ENCODE measurements at places on chromosomes 5 and 9.

GRCh38 chr5:158669275-158669674 is 430.4 kb downstream of the EBF1 start:
- DNase-seq: no peak

DNA sequence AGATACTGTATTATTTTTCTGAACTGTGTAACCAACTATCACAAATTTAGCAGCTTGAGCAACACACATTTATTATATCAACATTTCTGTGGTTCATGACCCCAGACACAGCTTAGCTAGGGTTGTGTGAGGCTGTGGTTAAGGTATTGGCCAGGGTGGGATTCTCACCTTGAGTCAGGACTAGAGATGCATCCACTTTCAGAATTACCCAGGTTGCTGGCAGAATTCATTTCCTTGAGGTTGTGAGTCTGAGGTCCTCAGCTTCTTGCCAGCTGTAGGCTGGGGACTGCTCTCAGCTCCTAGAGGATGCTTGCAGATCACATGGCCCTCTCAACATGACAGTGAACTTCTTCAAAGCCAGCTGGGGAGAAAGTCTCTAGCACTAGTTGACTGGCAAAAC is 122.5 kb upstream of the RASGRF2 start:
- no peak for DNase-seq

GRCh38 chr9:134662143-134662876 is 20.7 kb downstream of the COL5A1 start:
- DNase-seq: no peak

DNA sequence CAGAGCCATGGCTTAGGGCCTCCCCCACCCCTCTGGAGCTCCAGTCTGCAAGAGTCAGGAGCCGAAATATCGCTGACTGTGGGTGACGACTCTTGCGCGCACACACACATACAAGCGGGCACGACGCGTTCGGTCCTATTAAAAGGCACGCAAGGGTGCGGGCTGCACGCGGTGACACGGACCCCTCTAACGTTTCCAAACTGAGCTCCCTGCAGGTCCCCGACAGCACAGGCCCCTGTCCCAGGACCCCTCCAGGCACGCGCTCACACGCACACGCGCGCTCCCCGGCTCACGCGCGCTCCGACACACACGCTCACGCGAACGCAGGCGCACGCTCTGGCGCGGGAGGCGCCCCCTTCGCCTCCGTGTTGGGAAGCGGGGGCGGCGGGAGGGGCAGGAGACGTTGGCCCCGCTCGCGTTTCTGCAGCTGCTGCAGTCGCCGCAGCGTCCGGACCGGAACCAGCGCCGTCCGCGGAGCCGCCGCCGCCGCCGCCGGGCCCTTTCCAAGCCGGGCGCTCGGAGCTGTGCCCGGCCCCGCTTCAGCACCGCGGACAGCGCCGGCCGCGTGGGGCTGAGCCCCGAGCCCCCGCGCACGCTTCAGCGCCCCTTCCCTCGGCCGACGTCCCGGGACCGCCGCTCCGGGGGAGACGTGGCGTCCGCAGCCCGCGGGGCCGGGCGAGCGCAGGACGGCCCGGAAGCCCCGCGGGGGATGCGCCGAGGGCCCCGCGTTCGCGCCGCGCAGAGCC is at the start of gene GRIN1:
Gene GRIN1 (plus strand): TSS at position 433 of the 746 bp plus-strand sequence. CDS start 333 bp downstream, outside the sequence.
- DNase-seq: peak; percentile 47

DNA sequence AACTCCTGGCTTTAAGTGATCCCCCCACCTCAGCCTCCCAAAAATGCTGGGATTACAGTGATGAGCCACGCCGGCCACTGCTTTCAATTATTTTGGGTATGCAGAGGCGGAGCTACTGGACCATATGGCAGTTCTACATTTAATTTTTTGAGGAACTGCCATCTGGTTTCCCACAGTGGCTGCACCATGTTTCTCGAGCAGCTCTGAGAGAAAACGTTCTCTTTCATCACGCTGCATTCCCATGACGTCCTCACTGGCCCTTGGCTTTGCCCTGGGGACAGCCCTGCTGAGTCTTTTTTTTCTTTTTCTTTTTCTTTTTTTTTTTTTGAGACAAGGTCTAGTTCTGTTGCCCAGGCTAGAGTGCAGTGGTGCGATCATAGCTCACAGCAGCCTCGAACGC is 35.5 kb upstream of the GRHPR start:
- DNase-seq: no peak

GRCh38 chr9:93709600-93710369 is 133.4 kb downstream of the PHF2 start:
- no peak for DNase-seq

DNA sequence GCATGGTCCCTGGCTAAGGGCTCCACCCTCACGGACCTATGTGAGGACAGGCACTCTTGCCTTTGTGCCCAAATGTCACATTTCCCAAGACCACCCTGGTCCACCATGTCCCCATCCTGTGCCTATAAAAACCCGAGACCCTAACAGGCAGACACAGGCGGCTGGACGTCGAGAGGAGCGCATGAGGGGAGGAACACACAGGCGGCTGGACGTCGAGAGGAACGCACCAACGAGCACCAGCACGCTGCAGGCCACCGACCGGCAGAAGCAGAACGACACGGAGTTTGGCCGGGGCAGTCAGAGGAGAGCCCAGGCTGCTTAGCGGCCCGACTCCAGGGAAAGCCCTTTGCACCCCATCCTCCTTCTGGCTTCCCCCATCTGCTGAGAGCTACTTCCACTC is 119.9 kb downstream of the ADAMTS2 start:
- no peak for DNase-seq

- no peak for DNase-seq
Observed at GRCh38 chr5:69517763-69518212, 25.2 kb downstream of the OCLN start.

DNA sequence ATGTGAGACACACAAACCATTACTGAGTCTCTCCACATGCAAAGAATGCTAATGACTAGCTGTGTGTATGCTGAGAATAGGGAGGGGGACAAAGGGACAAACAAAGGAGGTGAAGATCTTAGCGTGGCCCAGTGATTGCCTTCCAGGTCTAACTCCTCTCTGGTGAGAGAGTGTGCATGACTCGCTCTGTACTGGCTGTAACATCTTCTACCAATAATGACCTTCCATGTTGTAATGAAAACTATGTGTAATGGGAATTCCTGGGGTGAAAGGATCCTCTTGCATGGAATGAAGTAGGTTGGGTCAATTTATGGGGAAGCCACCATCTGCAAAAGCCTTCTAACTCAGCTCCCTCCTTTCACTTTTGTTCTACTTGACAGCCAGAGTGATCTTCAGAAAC is 24.4 kb upstream of the GPR151 start:
- DNase-seq: no peak
